ENCODE measurements at places on chromosomes 5 and 9.
A peak's percentile ranks its signal among the peaks of the same experiment; 100 is the strongest.

GRCh38 chr9:18437315-18438201 is 36.4 kb upstream of the ADAMTSL1 start:
- DNase-seq: peak; percentile 63

- DNase-seq: no peak
These were observed 228.9 kb downstream of the CDK5RAP2 start for GRCh38 chr9:120351106-120351505.

- peak; percentile 72 for DNase-seq
These were observed 92.7 kb downstream of the COL5A1 start for GRCh38 chr9:134734270-134734669.

GRCh38 chr5:150279330-150280020 is 10.1 kb downstream of the CAMK2A start:
- no peak for DNase-seq

- no peak for DNase-seq
These were observed 55.7 kb upstream of the EQTN start for GRCh38 chr9:27352457-27353165.

DNA sequence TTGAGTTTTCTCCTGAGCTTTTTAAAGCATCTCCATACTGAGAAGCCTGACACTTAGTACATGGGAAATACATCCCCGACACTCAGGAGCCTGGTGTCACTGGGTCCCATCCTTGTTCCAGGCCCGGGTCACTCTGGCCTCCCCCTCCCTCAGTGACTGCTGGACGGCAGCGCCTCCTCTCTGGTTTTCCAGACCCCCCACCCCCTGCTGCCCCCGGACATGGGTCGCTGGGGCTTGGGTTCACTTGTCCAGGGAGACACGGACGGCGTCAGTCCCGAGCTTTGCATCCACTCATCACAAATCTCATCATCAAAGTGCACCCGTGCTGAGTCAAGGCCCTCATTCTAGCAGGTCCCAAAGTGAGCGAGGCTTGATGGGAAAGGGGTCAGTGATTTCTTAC is 243.0 kb downstream of the IRX2 start:
- DNase-seq: no peak

DNA sequence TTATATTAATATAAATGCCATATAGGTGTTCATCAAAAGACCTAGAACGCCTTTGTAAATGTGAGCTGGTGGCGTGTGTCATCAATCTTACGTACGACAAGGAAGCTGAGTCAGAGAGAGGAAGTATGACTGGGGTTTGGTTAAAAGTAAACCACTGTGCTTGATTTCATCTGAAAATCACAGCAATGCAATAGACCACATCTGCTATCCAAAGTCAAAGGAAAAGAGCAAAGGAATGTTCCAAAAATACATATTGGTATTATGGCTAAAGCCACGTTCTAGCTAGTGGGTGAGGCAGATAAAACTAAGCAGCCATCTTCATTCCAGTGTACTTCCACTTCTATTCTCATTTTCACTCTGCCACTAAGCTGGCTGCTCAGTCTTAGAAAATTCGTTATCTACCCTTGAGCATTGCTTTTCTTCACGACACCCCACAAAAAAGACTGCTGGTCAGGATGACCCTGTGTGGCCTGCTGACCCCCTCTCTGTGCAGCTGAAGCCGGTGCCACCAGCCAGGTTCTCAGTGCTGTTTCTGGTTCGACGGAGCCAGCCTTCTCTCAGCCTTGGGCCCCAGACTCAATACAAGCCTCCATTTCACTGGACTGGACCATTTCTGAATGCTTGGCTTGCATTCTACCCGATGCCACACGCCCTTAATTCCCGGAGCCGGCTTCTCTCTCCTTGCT is 23.8 kb downstream of the SHC3 start:
- peak; percentile 77 for DNase-seq

- no peak for DNase-seq
These were observed 1561.4 kb downstream of the MAT2B start for GRCh38 chr5:165066751-165067385.

- DNase-seq: no peak
These were observed 106.4 kb upstream of the SLC12A2 start for GRCh38 chr5:127976991-127977717.

- DNase-seq: peak; percentile 31
These were observed 16.3 kb downstream of the PRXL2C start for GRCh38 chr9:96638606-96639364.

DNA sequence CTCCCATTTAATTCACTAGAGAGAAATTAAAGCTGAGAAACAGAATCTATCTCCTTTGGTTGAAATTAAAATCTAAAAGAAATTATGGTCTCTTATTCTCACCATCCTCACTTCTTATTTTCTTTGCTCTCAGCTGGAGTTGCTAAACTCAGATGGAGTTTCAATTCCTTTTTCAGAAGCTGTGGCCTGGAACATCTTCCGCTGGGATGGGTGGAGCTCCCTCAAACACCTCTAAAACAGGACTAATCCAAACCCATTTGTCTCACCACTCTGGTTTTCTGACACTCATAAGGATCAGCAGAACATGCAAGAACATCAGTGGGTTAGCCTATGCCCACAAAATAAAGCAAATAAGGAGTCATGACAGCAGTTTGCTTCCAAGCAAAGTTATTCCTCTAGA is 39.6 kb upstream of the CEP78 start:
- DNase-seq: no peak

DNA sequence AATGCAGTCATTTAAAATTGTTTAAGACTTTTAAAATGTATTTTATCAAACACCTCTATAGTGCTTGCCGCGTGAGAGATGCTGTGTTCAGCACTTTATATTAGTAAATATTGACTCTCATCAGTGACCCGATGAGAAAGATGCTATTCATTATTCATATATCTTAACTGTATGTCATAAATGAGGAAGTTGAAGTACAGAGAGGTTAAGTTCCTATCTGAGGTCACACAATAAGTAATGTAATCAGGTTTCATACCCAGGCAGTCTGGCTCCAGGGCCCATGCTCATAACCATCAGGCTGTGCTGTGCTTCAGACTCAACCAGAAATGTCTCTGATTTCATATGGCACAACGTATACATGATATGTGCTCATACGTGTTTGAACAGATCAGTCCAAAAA is 119.0 kb downstream of the SV2C start:
- DNase-seq: no peak

GRCh38 chr5:132828846-132829494 is 1.5 kb downstream of the SHROOM1 start:
- DNase-seq: no peak

- no peak for DNase-seq
These were observed 150.8 kb downstream of the ROR2 start for GRCh38 chr9:91799113-91799744.

- no peak for DNase-seq
These were observed 282.0 kb downstream of the SLIT3 start for GRCh38 chr5:169018925-169019324.

GRCh38 chr9:20788526-20789451 is 104.7 kb downstream of the FOCAD start:
- DNase-seq: peak; percentile 37

DNA sequence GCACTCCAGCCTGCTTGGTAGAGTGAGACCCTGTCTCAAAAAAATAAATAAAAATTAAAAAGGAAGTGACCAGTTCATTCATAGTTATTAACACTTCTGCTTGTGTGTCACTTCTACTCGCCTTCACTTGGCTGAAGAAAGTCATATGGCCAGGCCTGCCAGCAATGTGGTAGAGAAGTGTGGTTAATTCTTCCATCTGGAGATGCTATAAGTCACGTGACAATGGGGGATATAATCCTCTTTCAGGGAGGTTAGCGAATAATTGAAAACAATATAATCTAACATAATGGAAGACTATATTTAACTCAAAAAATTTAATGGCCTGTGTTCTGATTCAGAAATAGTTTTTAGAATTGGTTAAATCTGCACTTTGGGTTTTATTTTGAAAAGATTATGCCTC is 305.6 kb downstream of the DOCK8 start:
- no peak for DNase-seq

GRCh38 chr5:98489021-98489420 is 284.4 kb upstream of the RGMB start:
- no peak for DNase-seq

GRCh38 chr5:168893283-168893682 is 314.1 kb upstream of the PANK3 start:
- no peak for DNase-seq

DNA sequence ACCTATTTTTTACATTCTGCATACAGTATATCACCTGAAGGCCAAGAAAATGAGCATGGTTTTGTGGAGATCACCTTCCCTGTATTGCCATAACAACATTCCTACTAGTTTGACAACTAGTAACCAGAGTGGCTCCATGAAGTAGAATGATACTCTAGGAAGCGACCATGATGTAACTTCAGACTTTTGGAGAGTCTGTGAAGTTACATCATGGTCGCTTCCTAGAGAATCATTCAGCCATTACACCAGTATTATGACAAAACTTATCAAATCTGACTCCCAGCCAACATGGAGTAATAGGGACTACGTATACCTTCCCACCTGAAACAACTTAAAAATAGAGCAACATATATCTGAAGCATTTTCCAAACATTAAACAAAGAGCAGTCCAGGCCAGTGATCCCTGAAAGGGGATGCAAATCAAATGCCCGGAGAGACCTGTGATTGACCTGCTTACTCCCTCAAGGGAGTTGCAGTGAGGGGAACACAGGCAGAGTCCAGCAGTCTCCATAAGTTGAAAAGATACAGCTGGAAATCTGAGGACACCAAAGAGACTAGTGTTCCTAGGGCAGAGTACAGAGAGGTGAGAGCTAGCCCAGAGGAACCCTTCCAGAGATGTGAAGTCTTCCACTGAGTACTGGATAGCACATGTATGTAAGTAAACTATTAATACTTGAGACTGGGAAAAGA is 7.8 kb downstream of the ECM2 start:
- DNase-seq: no peak

DNA sequence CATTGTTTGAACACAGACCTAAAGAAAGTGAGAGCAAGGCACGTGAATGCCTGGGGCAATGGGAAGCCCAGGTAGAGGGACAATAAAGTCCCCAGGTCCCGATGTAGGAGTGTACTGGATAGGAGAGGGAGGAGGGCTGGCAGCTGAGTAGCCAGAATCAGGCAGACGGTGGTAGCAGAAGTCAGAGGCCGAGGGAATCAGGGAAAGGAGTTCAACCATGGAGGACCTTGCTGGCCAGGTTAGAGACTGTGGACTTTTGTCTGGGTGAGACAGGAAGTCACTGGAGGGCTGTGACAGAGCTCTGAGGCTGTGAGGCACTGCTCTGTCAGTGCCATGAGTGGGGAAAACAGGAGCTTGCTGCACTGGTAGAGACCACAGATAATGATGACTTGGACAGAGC is 248.2 kb downstream of the EFNA5 start:
- no peak for DNase-seq

DNA sequence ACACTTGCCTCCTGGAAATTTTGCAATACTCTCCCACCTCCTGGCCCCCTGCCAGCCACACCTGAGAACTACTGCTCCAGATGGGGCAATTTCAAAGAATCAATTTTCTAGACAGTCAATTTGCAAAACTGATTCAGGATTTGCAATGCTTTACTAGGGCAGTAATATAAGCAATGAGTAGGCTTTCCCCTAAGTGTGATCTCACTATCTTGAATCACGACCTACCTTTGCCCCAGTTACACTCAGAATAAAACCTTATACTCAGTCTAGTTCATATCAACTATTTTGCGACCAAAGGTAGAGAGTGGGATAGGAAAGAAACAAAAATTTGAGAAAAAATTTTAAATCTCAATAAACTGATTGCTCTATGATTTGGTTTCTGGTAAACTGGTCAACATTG is 54.4 kb downstream of the DROSHA start:
- DNase-seq: no peak

DNA sequence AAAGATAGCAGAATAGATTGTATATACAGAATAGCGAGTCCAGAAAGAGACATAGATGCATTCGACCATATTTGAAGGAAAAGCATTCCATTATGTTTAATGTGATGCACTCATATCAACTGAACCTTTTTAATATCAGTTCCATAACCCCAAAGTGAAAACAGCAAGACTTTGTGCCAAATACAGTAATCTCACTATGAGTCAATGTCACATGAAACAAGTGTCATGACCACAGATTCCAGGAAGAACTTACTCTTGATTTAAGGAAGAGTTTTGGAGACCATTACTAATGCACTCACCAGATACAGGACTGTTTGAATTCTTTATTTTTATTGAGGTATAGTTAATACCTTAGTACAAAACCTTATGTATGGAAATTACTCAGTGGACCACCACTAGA is 220.5 kb downstream of the SH3GL2 start:
- peak; percentile 9 for DNase-seq

- no peak for DNase-seq
These were observed 424.6 kb downstream of the GADD45G start for GRCh38 chr9:90029386-90029785.

Data from adipocyte (in vitro differentiated cells).